ENCODE measurements at places on chromosomes 4 and X. TPM values are rescaled to one million over a fixed set of nuclear protein-coding genes. Genes with fewer than 3 reads are reported as not detected.

DNA sequence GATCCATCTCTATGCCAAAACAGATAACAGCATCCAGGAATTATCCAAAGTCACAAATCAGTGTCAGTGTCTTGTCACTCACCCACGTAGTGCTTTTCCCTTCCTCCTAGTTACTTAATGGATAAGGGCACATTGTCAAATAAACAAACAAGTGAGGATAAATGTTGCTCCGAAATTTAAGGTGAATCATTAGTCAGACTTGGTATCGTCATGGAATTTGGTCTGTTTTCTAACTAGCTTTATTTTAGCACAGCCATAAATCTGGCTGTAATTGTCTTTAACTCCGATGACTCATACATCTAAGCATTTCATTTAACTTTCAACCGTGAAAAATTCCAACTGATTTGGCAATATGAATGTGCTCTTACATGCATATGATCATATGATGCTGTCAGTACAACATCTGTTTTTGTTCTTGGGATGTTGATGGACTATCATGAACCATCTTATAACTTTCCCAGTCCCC is 83.3 kb downstream of the SNCA start:
- DNase-seq: no peak

DNA sequence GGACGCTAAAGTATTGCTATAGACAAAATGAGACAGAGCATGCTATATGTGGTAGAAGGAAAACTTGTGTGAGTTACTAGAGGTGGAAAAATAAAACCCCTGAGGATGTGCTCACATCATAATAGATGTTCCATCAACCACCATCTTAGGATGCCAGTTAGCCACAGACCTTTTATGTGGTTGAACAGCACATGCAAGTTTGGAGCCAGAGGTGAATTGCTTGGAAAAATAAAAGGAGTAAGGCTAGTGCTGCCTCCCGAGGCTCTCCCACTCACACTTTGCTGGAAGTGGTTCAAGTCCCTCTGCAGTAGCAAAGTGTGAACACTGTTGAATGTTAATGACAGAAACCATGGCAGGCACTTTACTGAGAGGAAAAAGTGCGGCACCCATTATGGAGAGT is 39.4 kb upstream of the PPARGC1A start:
- no peak for DNase-seq

DNA sequence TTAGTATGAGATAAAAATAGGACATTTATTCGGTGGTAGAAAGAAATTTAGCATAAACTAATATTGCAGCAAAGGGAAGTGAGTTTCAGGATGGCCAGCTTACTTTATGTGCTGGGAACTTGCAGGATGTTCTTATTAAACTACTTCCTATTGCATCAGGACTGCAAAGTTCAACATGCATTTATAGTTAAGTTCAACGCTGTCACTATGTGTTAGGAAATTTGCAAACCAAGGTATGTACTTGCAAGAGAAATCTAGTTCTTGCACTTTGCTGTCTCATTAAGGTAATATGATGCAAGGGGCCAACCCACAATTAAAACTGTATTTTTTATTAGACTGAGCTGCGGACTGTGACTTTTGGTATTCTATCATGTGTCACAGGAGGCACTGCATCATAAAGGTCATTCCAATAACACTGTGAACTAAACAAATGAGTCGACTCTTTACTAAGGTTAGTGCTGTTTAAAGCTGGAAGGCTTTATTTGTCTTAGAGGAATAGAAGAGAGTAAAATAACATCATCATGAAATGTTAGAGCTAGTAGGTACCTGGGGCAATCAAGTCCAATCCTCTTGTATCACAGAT is 1525.7 kb upstream of the TENM3 start:
- DNase-seq: no peak

- DNase-seq: no peak
These were observed 69.9 kb downstream of the CHIC2 start for GRCh38 chr4:53994382-53995102.

GRCh38 chrX:116667346-116668134 is 204.8 kb upstream of the CT83 start:
- DNase-seq: no peak

- DNase-seq: no peak
These were observed 12.8 kb downstream of the RASL11B start for GRCh38 chr4:52874948-52875347.

The LRRC66 gene
- 0.07 TPM for total RNA-seq

The ZFP92 gene
- total RNA-seq: 0.23 TPM

The HDX gene
- 5.5 TPM for total RNA-seq

The PSAPL1 gene
- not detected for total RNA-seq

The PARM1 gene
- total RNA-seq: 6.3 TPM

The S100P gene
- total RNA-seq: not detected

The MAGEA12 gene
- total RNA-seq: 0.57 TPM

Data from WTC11 (cell line).